Stimulated activated naive CD4-positive, alpha-beta T cell treated with Interleukin-2 at 50 U/mL for 16 hours (primary cell): ENCODE measurements at places on chromosomes 1 and 21.

GRCh38 chr1:15523104-15524020 lies 653 bp downstream of the CASP9 start:
- DNase-seq: no peak

GRCh38 chr1:54851936-54852524 lies 35.0 kb downstream of the DHCR24 start:
- no peak for DNase-seq

DNA sequence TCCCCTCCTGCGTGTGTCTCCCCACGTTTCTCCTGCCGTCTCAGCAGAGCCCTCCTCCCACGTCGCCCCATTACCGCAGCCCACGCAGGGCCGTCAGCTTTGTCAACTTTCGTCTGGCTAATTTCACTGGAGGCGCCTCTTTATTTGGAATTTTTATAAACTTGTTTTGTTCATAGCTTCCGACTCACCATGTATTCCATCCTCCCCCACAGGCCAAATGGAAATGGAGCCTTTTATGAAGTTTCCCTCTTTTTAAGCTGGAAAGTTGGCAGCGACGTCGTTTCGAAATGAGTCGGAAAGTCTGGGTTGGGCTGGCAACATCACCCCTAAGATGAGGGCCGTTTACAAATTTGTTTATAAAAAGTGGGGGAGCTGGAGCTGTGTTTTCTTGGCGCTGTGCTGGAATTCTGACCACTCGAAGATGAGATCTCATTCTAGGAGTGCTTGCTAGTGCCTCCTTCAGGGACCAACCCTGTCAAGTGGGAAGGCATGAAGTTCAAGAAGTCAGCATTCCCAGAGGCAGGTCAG lies 23.7 kb upstream of the SLC45A1 start:
- no peak for DNase-seq

DNA sequence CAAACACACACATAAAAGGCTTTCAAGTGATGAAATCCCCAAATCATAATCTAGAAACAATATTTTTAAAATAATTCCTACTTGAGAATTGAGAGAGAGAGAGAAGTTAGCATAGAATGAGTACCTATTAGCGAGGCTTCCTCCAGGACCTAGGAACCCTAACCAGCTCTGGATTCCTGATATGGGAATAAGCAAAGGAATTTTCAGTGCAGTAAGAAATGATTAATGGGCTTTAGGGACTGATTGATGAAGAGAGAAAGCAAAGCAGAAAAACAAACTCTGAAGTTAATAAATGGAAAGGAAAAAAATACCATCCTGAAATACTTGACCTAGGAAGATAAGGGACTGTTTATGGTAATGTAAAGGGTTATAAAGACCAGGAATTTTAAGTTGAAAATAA lies 60.6 kb downstream of the WARS2 start:
- DNase-seq: no peak

DNA sequence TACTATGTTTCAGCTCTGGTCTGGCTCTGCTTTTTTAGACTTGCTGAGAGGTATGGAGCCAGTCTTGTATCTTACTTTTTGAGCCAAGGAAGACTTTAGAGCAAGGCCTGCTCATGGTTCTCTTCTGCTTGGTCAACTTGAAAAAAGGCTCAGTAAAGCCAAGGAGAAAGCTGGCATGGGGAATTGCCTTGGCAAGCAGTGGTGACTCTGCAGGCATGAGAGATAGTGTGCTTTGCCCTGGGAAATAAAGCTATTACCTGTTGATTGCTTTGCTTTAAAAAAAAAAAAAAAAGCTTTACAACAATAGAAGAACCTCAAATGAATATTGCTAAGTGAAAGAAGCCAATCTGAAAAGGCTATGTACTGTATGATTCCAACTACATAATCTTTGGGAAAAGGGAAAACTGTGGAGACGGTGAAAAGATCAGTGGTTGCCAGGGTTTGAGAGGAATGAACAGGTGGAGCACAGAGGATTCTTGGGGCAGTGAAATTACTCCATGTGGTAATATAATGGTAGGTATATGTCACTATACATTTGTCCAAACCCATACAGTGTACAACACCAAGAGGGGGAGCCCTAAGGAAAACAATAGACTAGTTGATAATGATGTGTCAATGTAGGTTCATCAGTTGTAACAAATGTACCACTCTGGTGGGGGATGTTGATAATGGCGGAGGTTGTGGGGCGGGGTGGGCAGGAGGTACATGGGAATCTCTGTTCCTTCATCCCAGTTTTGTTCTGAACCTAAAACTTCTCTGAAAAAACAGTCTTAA lies 87.6 kb downstream of the HMCN1 start:
- DNase-seq: no peak

GRCh38 chr1:94697839-94698238 lies 122.3 kb upstream of the SLC44A3 start:
- no peak for DNase-seq

GRCh38 chr1:54459140-54459539 lies 52.9 kb upstream of the SSBP3 start:
- no peak for DNase-seq

DNA sequence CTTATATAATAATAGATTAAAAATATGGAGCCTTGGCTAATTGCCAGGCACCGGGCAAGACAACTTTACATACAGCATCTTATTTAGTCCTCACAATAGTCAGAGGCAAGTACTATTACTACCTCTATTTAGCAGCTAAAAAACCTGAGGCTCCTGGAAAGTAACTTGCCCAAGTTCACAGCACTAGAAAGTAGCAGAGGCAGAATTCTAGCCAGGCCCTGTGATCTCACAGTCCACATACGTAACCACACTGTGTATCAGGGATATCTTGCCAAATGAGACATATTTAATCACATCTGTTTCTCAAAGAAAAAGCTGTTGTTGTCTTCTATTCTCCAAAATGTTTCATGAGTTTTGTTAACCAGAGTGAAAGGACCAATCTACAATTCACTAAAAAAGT lies 378.5 kb downstream of the PLPP3 start:
- DNase-seq: no peak

- DNase-seq: no peak
These were observed 4.8 kb upstream of the SELENON start for GRCh38 chr1:25795211-25795610.

DNA sequence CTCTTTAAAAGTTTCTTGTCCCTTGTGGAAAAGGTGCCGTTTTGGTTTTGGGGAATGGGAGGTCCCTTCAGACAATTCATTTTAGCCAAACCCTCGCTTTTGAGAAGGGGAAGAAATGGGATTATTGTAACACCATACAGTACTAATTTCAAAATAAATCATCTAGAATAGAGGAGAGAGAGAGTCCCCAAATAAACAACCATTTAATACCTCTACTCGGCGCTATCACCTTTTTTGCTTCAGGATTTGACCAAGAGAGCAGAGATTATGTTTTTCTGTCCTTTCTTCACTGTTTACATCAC lies 770 bp upstream of the RC3H1 start:
- DNase-seq: no peak

GRCh38 chr1:220092694-220093093 lies 1.2 kb upstream of the IARS2 start:
- no peak for DNase-seq

DNA sequence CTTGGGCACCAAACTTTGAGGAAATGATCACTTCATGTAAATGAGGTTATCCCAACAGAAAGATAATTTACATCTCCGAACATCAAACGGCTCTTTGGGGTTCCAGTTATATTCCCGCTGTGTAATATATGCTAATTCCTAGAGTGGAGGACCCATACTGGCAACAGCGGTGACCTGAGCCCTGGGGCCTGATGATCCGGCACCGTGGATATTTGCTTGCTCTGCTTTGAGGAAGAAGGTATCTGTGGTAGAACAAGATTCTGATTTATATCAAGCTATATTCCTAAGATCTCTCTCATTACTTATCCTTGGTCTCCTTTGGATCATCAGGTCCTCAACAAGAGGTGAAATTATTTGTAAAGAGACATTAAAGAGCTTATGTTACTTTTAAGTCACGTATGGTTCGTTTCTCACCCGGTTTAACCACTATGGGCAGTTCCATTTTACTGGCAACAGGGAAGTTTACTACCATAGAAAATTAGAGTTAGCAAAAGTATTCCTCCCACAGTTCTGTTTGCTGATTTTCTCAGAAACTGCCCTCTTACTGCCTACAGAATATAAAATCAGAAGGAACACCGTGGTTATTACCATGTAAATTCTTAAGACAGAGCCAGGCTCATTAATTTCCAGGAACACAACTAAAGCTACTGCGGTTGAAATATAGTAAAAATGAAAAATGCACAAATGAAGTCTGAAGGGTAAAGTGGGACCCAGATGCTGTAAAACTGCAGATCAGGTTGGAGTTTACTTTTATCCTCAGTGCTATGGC lies 56.7 kb downstream of the MRPL39 start:
- DNase-seq: no peak

DNA sequence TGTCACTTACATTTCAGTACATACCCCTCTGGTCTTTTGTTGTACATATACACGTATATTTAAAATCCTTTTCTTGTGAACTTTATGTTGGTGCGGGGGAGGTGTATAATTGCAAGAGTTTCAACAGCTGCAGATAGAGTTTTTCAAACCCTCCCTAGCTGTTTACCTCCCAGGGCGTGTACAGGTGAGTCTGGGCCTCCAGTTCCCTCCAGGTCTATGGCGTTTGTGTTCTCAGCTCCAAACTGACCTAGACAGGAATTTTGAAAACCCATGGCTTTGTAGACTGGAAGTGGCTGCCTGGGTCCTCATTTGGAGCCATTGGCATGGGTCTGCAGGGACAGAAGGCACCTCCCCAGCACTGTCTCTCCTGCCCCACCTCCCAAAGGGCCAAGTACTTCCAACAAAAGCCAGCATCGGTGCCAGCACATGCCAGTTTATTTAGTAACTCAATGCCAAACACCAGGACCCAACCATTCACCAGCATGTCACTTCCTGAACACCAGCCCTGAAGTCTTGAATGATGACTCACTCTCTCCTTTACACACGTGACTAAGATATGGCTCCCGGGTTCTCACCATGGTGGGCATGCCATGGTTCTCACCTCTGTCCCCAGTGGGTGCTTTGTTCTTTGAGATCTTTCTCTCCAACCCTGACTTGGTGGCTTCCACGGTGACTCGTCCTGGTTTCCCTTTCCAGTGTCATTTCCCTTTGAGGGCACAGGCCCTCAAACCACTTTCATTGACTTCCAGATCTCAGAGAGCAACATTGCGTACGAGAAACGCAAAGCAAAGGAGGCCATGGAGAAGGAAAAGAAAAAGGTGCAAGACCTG lies 57.3 kb upstream of the EFHD2 start:
- DNase-seq: peak; percentile 46

GRCh38 chr1:176989023-176989422 lies 175.5 kb downstream of the ASTN1 start:
- no peak for DNase-seq

- DNase-seq: peak; percentile 46
These were observed 36.7 kb downstream of the CAPN2 start for GRCh38 chr1:223748773-223749733.

GRCh38 chr1:168509210-168509609 lies 34.6 kb downstream of the XCL2 start:
- DNase-seq: no peak
